ENCODE measurements at places on chromosomes 3 and 15. TPM values are rescaled to one million over a fixed set of nuclear protein-coding genes. Genes with fewer than 3 reads are reported as not detected.

GRCh38 chr3:125192190-125193035, 20.1 kb downstream of the SLC12A8 start:
- DNase-seq, result no peak

Gene AMT
- 1.1 TPM for total RNA-seq

DNA sequence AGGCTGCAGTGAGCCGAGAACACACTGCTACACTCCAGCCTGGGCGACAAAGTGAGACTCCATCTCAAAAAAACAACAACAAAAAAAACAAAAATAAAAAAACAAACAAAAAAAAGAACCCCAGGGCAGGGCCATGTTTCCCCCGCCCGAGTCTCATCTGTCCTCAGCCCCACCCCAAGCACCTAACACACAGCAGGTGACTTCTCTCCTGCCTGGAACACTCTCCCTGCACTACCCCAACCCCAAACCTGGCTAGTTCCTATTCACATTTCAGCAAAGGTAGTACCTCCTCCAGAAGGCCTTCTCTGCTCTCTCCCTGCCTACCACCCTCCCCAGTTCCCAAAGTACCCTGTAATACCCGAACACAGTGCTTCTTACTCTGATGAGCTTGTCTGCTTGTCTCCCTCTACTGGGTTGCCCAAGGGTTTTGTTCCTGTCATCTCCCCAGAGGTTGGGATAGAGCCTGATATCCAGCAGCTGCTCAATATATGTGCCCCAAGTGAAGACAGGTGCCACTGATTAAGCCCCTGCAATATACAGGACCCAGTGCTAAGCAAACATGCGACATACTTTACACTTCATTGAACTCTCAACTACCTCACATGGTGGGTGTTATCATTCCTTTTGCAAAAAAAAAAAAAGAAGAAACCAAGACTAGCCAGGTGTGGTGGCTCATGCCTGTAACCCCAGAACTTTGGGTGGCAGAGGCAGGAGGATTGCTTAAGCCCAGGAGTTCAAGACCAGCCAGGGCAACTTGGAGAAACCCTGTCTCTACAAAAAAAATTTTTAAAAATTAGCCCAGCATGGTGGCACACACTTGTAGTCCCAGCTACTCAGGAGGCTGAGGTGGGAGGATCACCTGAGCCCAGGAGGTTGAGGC, 103.6 kb downstream of the DAPK2 start:
- DNase-seq, result no peak

GRCh38 chr15:96306321-96306720, 24.2 kb upstream of the NR2F2 start:
- no peak for DNase-seq

Gene SAMMSON
- not detected for total RNA-seq

- DNase-seq, result no peak
These were observed 47.8 kb upstream of the CGNL1 start for GRCh38 chr15:57328479-57328878.

DNA sequence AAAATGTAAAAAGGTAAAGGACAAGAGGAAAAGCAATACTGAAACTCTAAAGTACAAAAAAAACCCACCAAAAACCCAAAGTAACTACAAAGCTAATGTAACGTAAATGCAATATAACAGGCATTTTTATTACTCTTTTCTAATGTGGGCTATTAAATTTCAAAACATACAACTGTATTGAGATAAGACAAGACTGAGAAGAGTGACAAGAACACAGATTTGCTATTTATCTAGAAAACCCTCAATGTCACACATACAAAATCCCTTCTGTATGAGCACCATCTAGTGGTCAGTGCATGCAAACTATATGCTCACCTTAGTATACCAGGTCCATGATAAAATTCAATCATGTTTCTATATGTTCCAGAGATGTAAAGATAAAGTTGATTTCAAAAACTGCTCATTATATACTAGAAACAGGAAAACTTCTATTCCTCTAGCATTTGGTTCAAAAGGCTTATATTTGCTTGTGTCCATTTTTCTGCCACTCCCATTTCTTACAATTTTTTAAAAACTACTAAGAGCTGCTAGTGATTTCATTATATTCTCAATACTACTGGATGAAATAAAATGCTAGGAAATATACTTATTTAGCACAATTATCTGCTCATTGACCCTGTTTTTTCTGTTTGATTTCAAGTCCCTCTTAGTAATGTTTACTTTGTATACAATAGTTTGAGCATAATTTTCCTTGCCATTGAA, 111.4 kb downstream of the DLG1 start:
- DNase-seq, result peak; percentile 39

Measured in Panc1 (cell line).